ENCODE measurements at places on chromosomes 16 and 17. TPM values are rescaled to one million over a fixed set of nuclear protein-coding genes. Genes with fewer than 3 reads are reported as not detected.

RTN4RL1 gene
- total RNA-seq = 0.14 TPM

OR1F1 gene
- total RNA-seq = not detected

SNX20 gene
- 45.2 TPM for total RNA-seq

CTRB2 gene
- not detected for total RNA-seq

UTS2R gene
- total RNA-seq = not detected

DNA sequence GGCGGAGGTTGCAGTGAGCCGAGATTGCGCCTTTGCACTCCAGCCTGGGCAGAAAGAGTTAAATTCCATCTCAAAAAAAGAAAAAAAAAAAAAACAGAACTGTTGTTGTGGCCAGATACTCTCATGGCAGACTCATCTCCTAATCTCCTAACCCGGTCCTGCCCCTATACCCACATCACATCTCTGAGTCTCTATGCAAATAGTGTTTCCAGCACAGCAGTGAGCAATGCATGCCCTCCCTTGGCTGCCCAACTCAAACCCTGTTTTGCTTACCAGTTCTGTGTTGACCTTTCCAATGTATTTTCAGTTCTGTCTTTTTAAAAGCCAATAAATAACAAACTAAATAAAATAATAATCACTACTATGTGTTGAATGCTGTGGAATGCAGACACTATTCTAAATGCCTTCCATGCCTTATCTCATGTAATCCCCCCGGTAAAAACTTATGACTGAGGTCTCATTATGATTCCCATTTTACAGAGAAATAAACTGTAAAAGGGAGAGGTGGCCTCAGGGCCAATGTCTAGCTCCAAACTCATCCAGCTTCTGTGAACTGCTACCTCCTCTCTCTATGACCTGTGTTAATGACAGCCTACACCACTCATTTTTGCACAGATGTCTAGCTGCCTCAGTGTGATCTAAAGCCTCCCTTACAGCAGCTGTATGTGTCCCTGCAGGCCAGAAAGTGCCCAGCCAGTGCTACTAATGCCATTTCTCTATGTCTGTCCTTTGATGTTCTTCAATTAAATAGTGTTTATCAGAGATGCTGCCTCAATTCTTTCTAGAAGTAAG is 289.8 kb downstream of the HS3ST3B1 start:
- no peak for DNase-seq

- no peak for DNase-seq
Observed at GRCh38 chr17:52024300-52024870, 134.1 kb downstream of the CA10 start.

DNA sequence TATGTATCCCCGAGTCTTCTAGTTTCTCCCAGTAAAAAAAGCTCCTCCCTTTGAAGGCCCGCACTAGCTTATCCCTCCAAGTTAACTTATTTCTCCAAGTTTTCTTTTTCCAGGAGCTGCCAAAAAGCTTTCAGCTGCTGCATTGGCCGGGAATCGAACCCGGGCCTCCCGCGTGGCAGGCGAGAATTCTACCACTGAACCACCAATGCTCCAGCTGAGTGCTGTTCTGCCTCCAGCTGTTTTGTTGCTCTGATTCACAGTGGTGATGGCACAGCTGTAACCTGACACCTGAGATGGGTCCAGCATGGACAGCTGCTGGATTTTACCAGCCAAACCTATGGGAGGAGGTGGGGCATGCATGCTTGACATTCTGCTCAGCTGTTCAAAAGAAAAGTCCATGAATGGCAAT is 22.1 kb downstream of the VAC14 start:
- no peak for DNase-seq

- DNase-seq = no peak
Observed at GRCh38 chr17:69418535-69418934, 4.0 kb downstream of the MAP2K6 start.

DNA sequence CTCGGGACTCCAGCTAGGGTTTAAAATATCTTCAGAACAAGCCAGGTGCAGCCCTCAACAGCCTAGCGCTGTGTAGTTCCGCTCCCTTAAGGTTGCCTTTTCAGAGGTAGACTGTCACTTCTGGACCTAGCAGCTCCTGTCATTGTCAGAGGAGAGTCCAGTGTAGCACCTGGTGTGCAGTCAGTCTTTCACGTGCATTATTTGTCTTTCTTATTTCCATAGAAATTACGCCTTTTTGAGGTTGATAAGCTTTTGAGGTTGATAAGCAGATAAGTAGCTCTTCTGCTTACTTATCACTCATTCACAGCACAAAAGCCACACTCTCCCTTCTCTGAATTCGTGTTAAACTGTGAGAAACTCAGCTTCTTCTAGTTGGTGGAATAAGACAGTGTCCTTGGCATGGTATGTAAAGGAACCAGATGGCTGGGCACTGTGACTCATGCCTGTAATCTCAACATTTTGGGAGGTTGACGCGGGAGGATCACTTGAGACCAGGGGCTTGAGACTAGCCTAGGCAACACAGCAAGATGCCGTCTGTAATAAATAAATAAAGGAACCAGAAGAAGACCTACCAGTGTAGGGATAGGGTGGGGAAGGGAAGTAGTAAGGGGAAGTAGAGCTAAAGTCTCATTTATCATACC is 10.2 kb downstream of the EEF2K start:
- DNase-seq = no peak

- peak; percentile 12 for DNase-seq
Observed at GRCh38 chr16:85017151-85017550, 5.8 kb upstream of the ZDHHC7 start.

DNA sequence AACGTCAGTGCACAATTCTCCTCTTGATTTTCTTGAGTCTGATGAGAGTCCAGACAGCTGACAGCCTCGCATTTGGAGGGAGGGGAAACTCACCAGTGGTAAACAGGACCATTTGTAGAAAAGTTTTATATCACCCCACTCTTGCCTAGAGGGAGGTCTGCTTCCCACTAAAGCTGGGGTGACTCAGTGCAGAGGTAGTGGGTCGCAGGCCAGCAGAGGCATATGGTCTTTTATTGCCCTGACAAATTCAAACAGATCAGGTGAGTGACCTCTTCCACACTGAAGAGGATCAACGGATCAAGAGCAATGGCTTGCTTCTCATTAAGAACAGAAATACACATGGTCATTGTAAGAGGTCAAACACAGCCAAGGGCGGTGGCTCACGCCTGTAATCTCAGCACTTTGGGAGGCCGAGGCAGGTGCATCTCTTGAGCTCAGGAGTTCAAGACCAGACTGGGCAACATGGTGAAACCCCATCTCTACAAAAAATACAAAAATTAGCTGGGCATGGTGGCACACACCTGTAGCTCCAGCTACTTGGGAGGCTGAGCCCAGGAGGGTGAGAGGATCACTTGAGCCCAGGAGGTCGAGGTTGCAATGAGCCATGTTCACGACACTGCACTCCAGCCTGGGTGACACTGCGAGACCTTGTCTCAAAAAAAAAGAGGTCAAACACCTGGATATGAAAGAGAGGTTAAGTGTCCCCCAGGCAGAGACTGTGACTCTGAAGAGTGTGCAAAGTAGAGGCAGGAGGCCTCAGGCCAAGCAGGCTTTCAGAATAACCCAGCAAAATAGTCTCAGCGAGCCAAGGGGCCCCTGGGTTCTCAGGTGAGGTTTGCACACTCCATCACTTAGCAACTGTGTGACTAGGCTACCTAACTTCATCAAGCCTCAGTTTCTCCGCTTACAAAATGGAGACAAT is 56.5 kb upstream of the ERN1 start:
- DNase-seq = no peak

DNA sequence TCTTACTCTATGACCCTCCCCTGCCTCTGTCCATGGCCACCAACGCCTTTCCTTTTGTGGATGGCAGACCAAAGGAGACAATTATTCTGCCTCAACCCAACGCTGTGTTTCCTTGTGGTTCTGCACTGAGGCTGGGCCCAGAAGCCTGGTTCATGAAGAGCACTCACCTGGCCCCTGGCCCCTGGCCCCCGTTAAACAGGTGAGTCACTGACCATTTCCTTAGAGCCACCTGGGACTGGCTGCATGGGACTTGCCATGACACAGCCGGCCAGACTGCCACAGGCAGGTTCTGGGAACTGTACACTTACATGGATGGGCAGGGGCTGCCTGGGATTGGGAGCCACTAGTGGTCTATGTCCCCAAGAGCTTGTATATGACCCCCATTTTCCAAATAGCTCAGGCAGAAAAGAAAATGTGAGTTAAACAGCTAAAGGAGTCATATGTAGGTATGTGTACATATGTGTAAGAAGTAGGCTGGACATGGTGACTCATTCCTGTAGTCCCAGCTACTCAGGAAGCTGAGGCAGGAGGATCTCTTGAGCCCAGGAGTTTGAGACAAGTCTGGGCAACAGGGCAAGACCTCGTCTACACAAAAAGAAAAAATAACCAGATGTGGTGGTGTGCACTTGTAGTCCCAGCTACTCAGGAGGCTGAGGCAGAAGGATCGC is 181.9 kb upstream of the CACNG5 start:
- peak; percentile 42 for DNase-seq

DNA sequence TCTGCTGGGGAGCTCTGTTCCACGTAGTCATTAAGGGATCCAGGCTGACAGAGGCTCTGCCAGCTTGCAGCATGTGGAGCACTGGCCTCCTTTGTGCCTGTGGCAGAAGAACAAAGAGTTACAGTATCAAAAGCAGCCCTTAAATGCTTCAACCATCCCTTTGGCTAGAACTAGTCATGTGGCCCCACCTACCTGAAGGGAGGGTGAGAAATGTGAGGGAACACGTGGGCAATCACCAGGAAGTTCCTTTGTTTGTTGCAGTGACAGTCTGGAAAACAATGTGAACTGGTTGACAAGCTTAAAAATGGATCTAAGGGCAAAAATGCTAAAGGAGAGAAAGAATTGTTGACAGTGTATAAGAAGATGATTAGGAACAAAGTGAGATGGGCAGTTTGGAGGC is 290.4 kb upstream of the HSBP1 start:
- DNase-seq = no peak

- DNase-seq = no peak
Observed at GRCh38 chr17:78787444-78787843, 5.4 kb upstream of the CYTH1 start.

GRCh38 chr17:74417178-74418045 is 14.5 kb upstream of the GPRC5C start:
- peak; percentile 14 for DNase-seq

DNA sequence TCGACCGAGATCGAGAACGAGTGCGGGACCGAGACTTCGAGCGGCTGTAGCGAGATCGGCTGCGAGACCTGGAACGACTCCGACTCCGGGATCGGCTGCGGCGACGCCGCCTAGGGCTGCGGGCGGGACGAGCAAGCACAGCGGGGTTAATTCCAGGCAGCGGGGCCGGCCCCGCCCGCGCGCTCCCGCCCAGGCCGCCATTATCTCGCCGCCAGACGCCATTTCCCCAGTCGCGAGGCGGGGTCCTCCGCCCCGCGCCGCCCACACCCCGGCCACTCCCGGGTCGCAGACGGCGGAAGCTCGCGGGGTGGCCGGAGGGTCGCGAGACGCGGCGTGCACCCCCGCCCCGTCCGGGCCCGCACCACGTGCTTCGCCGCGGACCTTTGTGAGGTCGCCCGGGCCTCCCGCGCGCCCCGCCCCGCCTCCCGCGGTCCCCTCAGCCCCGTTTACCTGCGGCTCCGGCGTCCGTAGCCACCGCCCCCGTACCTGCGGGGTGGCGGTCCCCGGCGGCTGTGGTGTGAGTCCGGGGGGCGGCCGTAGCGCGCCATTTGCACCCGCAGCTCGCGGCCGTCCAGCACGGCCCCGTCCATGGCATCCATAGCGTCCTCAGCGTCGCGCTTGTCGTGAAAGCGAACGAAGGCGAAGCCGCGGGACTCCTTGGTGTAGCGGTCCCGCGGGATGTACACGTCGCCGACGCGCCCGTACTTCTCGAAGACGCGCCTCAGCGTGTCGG is 616 bp downstream of the SRSF2 start:
- peak; percentile 63 for DNase-seq

- no peak for DNase-seq
Observed at GRCh38 chr17:71724339-71724738, 396.5 kb upstream of the SOX9 start.

GRCh38 chr17:17495536-17496188 is 533 bp downstream of the RASD1 start:
- DNase-seq = peak; percentile 49

DNA sequence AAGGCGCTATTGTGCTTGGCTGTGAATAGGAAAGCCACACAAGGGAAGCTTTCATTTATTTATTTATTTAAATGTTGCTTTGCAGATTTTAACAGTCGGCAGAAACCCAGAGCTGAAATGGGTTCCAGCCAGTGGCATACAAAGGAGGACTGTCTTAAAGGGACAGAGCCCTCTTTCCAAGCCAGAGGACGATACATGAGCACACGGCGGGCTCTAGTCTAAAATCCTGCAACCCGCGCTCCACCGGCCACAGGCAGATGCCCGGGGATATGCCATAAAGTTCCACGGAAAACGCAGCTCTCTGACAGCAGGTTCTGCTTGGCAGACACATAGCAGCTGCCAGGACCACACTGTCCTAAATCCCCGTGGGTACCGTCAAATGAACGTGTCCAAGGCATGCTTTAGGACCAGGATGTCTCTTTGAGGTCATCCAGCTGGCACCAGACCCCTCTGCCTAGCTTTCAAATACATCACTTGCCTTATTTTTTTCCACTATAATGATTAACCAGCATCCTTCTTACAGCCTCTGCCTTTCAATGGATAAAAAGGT is 64.6 kb downstream of the CYTH1 start:
- no peak for DNase-seq

DNA sequence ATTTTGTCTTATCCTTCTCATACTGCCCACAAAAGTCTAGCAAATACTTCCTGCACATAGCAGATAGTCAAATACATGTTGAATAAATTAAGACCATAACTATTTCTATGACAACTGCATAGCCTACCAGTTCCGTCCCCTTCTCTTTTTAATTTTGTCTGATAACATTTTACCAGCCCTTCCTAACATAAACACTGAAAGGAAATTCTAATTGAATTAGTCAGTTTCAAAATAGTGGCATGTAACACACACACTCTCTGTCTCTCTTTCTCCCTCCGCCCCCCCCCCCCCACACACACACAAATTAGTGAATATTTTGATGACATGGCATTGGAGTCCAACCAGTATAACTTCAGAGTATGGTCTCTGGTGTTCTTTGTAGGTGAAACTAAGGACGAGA is 41.8 kb downstream of the TNRC6C start:
- no peak for DNase-seq

DNA sequence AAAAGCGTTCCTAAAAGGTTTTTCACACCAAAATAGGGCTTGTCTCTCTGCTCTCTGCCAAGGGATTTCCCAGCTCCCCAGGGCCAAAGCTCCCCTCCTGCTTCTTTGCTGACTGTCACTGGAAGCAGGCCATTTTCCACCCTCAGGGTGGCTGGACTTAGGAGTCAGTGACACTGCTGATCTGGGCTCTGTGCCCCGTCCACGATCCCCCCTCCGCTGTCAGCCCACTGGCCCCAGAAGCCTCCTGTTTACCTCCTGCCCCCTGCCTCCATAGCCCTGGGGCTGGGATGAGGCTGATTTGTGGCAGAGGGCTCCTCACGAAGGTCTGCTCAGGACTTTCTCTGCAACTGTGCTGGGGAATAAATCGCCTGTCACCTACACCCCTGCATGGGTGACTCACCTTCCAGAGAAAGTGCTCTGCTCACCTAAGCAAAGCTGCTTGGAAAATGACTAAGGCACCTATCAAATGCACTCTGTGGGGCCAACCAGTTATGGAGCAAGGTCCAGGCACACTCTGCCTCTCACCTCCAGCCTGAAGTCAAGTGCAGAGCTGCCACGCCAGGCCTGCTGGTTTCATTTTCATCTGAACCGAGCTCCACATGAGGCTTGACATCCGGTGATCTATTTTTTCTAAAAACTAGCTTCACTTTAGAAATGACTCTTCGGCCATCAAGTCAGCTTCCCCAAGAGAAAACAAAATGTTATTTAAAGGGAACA is 4.9 kb downstream of the MAP3K14 start:
- peak; percentile 94 for DNase-seq
